Aorta (tissue), 5 donors: ENCODE measurements at places on chromosomes 2 and 18. TPM values are rescaled to one million over a fixed set of nuclear protein-coding genes. Genes with fewer than 3 reads are reported as not detected.
A peak's percentile ranks its signal among the peaks of the same experiment; 100 is the strongest.

GRCh38 chr18:26893996-26894395, 28.5 kb upstream of the AQP4 start:
- no peaks in the 10 kb centered on the region for H3K4me1 ChIP-seq
- no peaks in the 10 kb centered on the region for H3K36me3 ChIP-seq
- H3K27ac ChIP-seq = no peak overlapping the region
- DNase-seq = no peak
- no peak overlapping the region for H3K4me3 ChIP-seq

DNA sequence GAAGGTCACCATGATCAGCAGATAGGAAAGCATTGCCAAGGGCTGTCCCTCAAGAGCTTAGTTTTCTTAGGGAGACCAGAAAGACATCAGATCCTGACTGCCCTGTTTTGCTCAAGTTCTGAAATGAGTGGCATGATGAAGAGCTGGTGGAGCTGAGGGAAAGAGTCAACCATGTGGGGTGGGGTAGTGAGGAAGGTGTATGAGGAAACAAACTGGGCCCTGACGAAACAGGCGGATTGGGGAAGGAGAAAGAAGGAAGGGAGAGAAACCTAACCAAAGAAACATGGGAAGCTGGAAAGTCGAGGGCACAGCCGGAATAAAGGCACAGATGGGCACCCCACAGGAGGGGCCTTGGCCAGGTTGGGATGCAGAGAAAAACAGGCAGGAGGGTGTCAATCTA, 8.0 kb downstream of the TGOLN2 start:
- H3K36me3 ChIP-seq = peaks cover 11% of the 10 kb centered on the region
- peaks cover 2% of the 10 kb centered on the region for H3K4me1 ChIP-seq
- no peak for DNase-seq
- H3K27ac ChIP-seq = no peak overlapping the region

- DNase-seq = no peak
- H3K36me3 ChIP-seq = no peaks in the 10 kb centered on the region
- no peak overlapping the region for H3K4me3 ChIP-seq
- no peak overlapping the region for H3K27ac ChIP-seq
- H3K27me3 ChIP-seq = no peaks in the 10 kb centered on the region
Observed at GRCh38 chr2:220466251-220466691, 838.8 kb downstream of the SLC4A3 start.

C2orf81 gene
- total RNA-seq = 1.4 TPM

DNA sequence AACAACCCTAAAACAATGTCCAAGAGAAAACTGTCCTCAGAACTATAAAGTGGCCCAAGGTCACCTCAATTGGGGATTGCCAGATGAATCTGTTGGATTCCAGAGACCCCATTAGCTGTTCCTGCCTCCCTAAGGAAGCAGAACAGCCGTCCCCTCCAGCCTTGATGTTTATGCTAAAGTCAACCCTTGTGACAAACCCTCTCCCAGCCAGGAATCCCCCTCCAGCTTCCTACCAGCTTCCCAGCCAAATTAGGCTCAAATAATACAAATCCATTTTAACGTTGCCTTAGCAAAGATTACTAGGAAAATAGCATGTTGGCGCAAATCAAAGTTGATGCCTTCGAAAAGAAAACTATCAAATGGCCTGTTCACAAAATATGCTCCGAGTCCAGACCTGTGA, 105.7 kb upstream of the DAPL1 start:
- H3K27ac ChIP-seq = no peak overlapping the region
- no peaks in the 10 kb centered on the region for H3K36me3 ChIP-seq
- H3K27me3 ChIP-seq = no peaks in the 10 kb centered on the region
- H3K4me1 ChIP-seq = no peaks in the 10 kb centered on the region

SERPINB2 gene
- 2.0 TPM for total RNA-seq

RPL37A gene
- total RNA-seq = 1,766 TPM

DNA sequence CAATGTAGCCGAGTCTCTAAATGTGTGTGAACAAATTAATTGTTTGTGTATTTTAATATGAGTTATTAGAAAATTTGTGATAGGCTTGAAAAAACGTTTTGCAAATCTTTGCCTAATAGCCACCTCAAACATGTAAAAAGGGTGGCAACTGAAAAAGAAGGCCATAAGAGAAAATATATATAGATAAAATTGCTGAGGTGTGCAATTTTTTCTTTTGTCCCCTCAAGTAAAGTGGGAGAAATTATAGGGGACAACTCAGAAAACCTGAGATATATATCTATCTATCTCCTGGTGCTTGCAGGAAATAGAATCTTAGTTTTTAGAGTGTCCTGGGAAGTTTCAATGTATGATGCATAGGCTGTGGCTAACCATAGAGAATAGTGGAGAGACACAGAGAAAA, 201.4 kb upstream of the LRP1B start:
- no peaks in the 10 kb centered on the region for H3K36me3 ChIP-seq
- no peak overlapping the region for H3K4me3 ChIP-seq
- no peaks in the 10 kb centered on the region for H3K4me1 ChIP-seq
- no peak for DNase-seq
- no peak overlapping the region for H3K27ac ChIP-seq
- no peaks in the 10 kb centered on the region for H3K27me3 ChIP-seq

ZSWIM2 gene
- total RNA-seq = not detected

STAT4 gene
- total RNA-seq = 7.7 TPM

- H3K27ac ChIP-seq = no peak overlapping the region
- no peaks in the 10 kb centered on the region for H3K4me1 ChIP-seq
- H3K36me3 ChIP-seq = no peaks in the 10 kb centered on the region
- no peaks in the 10 kb centered on the region for H3K27me3 ChIP-seq
- no peak overlapping the region for H3K4me3 ChIP-seq
Observed at GRCh38 chr2:29544917-29545316, 376.5 kb downstream of the ALK start.

- no peak overlapping the region for H3K27ac ChIP-seq
- no peaks in the 10 kb centered on the region for H3K36me3 ChIP-seq
- no peak overlapping the region for H3K4me3 ChIP-seq
- H3K4me1 ChIP-seq = no peaks in the 10 kb centered on the region
Observed at GRCh38 chr2:181673173-181673572, 7.1 kb downstream of the NEUROD1 start.

DNA sequence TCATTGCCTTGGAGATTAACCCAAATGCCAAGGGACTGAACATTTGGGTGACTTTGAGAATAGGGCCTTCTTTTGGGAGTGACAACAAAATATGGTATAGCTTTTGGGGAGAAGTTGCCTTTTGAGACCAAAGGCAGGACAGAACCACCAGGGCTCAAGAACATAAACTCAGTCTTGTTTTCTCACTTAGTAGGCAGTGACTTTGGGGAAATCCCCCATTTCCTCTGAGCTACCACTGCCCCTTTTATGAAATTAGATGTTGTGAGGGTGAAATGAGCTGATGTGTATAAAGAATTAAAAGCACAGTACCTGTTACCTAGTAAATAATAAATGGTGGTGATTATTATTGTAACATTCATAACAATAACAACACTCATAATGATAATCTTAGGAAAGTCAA, 36.5 kb downstream of the GPD2 start:
- no peak overlapping the region for H3K4me3 ChIP-seq
- peaks cover 4% of the 10 kb centered on the region for H3K4me1 ChIP-seq
- H3K27ac ChIP-seq = no peak overlapping the region
- no peak for DNase-seq
- H3K27me3 ChIP-seq = no peaks in the 10 kb centered on the region
- H3K36me3 ChIP-seq = no peaks in the 10 kb centered on the region

DNA sequence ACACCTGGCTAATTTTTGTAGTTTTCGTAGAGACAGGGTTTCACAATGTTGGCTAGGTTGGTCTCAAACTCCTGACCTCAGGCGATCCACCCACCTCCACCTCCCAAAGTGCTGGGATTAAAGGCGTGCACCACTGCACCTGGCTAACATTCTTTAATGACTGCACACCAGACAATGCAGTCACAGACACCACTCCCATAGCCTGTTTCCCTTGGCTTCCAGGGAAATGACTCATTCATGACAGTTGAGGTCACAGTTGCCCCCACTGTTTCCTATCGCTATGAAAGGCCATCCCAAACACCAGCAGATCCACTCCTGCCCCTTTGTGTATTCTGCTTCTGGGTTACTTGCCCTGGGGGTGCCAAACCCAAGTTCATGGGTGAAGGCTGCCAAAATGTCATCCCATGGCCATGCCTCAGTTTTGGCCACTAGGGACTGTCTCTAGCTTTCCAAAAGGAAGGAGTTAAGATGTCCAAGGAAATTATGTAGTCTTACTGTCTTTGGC, 8.7 kb downstream of the CHMP1B start:
- H3K36me3 ChIP-seq = no peaks in the 10 kb centered on the region
- no peak for DNase-seq
- no peak overlapping the region for H3K27ac ChIP-seq
- H3K4me1 ChIP-seq = no peaks in the 10 kb centered on the region

DNA sequence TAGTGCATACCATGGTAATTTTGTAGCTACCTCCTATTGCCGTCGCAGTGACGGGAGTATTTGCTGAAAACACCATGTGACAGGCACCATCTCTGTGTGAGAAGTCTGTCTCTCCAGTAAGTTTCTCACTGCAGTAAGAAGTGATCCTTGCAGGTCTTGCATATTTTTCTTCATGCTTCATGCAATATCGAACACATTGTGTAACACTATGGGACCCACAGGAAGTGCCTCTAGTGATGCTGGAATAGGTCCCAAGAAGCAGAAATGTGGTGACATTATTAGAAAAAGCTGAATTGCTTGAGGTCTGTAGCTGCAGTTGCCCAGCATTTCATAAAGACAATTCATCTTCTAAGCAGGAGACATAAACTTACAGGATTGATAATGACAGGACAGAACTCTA, 167.6 kb downstream of the DCDC2C start:
- no peaks in the 10 kb centered on the region for H3K36me3 ChIP-seq
- no peaks in the 10 kb centered on the region for H3K4me1 ChIP-seq
- H3K27ac ChIP-seq = no peak overlapping the region
- DNase-seq = no peak

GRCh38 chr18:58525517-58525916, 103.4 kb downstream of the ALPK2 start:
- H3K27me3 ChIP-seq = no peaks in the 10 kb centered on the region
- no peaks in the 10 kb centered on the region for H3K4me1 ChIP-seq
- no peaks in the 10 kb centered on the region for H3K36me3 ChIP-seq
- no peak overlapping the region for H3K4me3 ChIP-seq
- H3K27ac ChIP-seq = no peak overlapping the region

GRCh38 chr2:115946341-115946740, 1503.9 kb downstream of the DPP10 start:
- H3K27ac ChIP-seq = no peak overlapping the region
- no peak for DNase-seq
- H3K27me3 ChIP-seq = no peaks in the 10 kb centered on the region

GPR17 gene
- total RNA-seq = not detected

DNA sequence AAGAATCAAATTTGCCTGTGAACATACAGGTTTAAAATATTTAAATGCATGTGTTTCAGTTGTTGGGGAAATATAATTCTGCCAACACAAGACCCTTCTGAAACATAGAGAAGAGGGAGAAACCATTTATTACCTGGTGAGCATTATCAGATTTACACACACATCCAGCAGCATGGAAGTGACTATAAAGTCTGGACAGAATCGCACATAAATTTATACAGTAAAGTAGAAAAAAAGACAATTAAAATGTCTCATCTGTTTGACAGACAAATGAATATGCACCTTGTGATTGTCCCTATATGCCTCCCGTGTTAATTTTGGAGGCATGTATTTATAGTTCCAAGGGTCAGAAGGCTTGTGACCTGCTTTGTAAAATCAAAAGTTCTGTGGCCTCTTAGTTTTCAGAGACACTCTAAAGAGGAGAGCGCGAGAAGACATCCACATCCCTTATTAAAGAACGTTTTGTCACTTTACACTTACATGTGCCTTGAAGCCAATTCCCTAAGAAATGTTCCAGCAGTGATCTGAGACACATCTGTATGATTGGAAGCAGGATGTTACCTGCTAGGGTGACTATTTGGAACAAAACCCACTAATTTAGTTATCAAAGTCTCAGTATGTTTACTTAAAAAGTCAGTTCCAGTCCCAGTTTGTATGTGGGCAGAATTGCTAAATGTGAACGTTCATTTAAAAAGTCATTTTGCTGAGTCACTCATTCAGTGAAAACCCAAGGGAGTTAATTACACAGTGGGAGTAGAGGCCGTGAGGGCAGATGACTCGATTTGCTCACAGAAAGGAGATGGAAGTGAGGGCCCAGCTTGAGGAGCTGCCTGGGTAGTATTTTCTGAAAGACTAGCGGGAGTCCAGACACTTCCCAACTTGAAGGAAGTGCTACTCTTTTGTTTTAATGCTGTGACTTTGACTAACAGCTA, 527.6 kb upstream of the MEX3C start:
- H3K36me3 ChIP-seq = no peaks in the 10 kb centered on the region
- no peak overlapping the region for H3K4me3 ChIP-seq
- no peaks in the 10 kb centered on the region for H3K27me3 ChIP-seq
- no peak for DNase-seq

DNA sequence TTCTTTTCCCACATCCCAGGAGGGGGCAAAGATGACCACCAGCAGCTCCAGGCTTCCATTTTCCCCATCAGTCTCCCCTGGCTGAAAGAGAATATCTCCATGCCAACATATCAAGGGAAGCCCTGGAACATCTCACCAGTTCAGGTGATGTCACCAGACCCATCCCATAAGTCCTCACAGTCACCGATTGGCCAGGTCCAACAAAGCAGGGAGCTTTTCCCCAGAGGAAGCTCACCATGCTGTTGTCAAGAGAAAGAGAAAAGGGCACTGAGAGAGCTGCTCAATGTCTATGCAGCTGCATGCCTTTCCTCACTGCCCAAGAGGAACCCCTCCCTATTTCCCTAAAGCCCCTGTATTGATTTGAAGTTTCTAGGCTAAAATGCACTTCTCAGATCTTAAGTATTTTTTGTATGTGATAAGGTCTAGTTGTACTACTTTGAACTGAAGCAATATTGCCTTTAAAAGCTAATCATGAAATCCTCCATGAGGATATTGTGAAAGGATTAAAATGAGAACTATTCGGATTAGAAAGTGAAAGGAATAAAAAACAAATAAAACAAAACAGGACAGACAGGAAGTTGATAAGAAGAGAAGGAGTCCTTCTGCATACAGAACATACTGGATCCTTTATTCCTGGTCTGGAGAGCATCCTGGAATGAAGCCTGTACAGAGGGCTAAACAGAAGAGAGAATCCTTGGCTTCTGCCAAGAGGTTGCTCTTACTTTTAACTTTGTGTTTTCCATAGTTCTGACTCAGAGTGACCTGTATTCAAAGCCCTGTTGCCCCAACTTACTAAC, 45.2 kb upstream of the CTIF start:
- no peak overlapping the region for H3K27ac ChIP-seq
- H3K36me3 ChIP-seq = no peaks in the 10 kb centered on the region
- DNase-seq = no peak
- peaks cover 1% of the 10 kb centered on the region for H3K4me1 ChIP-seq

GRCh38 chr18:73711256-73711655, 436.4 kb downstream of the FBXO15 start:
- H3K27ac ChIP-seq = no peak overlapping the region
- H3K4me1 ChIP-seq = no peaks in the 10 kb centered on the region
- H3K27me3 ChIP-seq = no peaks in the 10 kb centered on the region
- H3K4me3 ChIP-seq = no peak overlapping the region
- H3K36me3 ChIP-seq = no peaks in the 10 kb centered on the region

FAP gene
- 65.8 TPM for total RNA-seq

NLRC4 gene
- total RNA-seq = 3.7 TPM

- no peaks in the 10 kb centered on the region for H3K4me1 ChIP-seq
- peak overlapping the region; percentile 32 for H3K4me3 ChIP-seq
- peaks cover 3% of the 10 kb centered on the region for H3K36me3 ChIP-seq
- H3K27me3 ChIP-seq = no peaks in the 10 kb centered on the region
Observed at GRCh38 chr2:231707625-231707926, 749 bp upstream of the PTMA start.

- no peaks in the 10 kb centered on the region for H3K27me3 ChIP-seq
- H3K27ac ChIP-seq = no peak overlapping the region
- H3K4me1 ChIP-seq = no peaks in the 10 kb centered on the region
- H3K4me3 ChIP-seq = no peak overlapping the region
- H3K36me3 ChIP-seq = no peaks in the 10 kb centered on the region
- no peak for DNase-seq
Observed at GRCh38 chr2:191115391-191115790, 35.4 kb downstream of the STAT4 start.
